ENCODE measurements at places on chromosomes 4 and X.
A peak's percentile ranks its signal among the peaks of the same experiment; 100 is the strongest.

- no peak for DNase-seq
Measured at GRCh38 chr4:37224854-37225253, 19.7 kb upstream of the NWD2 start.

DNA sequence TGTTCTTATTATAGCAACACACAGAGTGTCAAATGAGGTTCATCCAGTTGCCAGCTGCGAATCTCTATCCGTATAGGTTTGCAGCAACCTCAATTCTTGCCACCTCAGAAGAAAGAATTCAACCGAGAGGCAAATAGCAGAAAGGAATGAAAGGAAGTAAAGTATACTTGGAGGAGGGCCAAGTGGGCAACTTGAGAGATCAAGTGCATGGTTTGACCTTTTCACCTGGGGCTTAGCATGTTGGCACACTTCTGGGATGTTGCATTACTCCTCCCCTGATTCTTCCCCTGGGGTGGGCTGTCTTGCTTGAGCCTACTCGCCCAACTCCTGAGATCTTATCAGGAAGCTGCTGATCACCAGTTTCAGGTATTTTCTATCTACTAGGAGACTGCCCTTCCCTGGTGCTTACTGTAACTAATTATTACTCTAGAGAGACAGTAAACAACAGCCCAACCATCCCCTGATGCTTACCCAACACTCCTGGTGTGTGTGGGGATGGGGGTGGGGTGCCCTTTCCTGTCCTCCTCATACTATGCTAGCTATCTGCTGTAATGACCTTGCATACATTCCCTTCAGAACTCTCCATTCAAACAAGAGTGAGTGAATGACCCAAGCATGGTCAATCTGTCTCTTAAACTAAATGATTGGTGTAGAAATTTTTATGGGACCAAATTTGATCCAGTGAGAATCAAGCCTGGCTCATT is 7.3 kb upstream of the TMEM33 start:
- DNase-seq: no peak

DNA sequence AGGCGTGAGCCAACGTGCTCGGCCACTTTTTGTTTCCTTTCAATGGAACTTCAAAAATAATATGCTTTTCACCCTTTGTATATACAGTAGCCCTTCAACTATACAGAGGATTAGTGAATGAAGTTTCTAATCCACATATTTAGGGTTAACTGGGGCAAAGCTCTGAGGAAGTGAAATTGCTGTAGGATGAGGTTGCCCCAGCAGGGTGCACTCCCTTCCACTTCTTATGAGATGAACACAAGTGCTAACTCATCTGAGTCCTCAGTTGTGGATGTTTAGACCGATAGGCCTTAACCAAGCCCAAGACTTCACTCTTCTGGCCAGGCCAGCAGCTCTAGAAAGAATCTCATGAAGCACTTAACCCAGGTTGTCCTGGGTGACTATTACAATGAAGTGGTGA is 29.1 kb upstream of the CT55 start:
- no peak for DNase-seq

GRCh38 chrX:37684973-37685372 is 618 bp upstream of the XK start:
- no peak for DNase-seq

DNA sequence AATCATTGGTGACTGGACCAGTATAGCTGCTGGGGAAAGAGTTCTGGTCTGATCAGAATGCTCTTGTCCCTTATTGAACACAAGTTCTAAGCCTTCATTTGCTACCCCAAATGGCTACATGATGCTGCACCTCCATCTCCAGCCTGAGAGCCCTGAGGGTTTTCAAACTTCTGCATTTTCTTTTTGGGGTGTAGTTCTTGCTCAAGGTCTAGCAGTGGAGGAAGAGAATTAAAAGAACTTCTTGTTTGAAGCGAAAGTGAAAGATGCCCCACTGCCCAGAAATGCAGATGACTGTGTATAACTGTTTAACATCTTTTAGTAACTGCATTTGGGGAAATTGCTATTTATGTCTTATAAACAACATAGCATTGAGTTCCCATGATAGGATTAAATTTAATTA is 38.5 kb downstream of the LAMTOR3 start:
- no peak for DNase-seq

DNA sequence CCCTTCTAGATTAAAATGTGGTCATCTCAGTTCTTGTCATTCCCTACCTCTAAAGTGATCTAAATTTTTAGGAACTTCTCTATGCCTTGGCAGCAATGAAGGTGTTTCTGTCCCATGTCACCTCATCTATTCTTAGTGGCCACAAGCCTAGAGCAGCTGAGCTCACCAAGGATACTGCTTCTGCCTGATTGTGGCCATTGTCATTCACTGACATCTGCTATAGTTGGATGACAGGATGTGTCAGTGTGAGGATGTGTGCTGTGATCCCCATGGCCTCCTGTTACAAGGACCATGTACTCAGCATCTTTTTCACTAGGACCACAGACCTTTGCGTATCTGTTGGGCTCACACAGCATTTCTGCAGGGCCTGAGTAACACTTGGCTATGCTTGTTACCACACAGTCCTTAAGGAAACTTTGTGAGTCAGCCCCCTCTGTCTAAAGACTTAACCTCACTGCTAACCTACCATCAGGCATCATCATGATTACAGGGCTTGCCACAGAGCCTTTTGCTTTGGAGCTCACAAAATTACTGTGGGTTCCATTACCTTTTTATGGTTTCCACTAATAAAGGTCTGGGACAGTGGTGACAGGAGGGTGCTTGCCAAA is 421.0 kb downstream of the ADAM29 start:
- DNase-seq: no peak

DNA sequence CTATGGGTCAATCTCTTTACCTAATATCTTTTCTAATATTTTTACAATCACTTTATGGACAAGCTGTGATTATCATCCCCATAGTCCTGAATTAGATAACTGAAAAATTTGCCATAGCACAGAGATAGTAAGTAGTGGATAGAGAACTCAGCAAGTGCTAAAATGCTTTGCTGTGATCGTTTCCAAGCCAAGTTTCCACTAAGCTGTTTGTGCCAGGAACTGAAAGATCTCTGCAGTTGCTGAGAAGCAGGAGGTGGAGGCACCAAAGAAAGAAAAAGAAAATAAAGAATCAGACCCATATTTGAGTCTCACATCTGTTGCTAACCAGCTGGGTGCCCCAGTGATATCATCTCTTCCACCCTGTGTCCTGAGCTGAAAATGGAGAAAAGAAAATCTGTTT is 605.6 kb upstream of the BOD1L1 start:
- DNase-seq: no peak

DNA sequence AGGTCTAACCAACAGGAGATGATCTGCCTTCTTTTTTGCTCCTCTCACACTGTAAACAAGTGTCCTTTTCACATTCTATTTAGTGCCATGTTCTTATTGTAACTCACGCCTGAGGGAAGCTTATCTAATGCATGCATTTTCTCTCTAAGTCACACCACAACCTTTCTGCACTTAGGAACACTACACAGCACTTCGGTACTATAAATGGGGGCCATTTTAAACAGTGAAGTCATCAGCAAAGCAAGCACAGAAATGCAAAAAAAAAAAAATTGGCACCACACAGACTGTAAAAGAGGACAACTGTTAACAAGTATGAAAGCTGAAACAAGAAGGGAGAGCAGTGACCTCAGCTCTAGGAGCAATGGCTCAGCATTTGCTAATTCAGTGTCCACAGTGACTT is 45.2 kb downstream of the PRSS12 start:
- DNase-seq: no peak

DNA sequence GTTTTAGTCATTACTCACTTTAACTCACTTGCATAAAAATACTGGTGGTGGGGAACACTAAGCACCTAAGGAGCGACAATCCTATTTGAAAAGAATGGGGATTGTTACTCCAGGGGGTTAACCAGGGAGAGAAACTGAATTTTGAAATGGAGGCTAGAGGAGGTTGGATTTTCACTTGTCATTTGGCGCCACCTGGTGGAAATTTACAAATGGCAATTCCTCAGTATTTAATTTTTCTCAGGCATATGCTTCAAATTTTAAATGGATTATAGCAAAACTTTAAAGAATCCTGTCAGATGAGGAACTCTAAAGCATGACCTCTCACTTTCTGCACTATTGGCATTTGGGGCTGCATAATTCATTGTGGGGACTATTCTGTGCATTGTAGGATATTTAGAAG is 2.7 kb upstream of the GEMIN8 start:
- peak; percentile 64 for DNase-seq

DNA sequence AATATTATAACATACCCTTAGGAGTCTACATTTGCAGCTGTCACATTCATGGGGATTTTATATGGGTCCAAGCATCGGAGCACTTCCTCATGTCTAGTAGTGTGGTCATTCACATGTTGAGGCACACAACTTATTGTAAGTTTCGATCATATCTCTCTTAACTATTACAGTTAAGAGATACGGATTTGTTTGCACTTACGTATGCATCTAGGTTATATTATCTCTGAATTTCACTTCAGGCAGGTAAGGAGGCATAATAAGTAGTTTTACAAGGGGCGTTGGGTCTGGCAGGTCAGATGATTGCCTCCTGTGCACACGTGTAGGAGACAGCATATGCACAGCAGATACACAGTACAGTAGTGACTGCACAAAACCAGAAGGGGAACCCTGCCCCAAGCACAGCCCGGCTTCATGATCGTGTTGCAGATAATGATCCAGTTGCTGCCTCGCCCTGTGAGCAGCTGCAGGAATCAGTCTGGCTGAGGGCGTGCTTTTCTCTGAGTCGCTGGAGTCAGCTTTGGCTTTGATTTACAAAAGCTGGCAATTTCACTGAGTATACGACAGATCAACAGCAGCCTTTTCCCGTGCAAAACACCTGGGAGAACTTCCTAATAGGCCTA is 302.9 kb upstream of the GATB start:
- DNase-seq: no peak

GRCh38 chrX:40938423-40938822 is 146.8 kb upstream of the USP9X start:
- peak; percentile 9 for DNase-seq

- no peak for DNase-seq
Measured at GRCh38 chr4:1547856-1548826, 136.0 kb downstream of the FAM53A start.

DNA sequence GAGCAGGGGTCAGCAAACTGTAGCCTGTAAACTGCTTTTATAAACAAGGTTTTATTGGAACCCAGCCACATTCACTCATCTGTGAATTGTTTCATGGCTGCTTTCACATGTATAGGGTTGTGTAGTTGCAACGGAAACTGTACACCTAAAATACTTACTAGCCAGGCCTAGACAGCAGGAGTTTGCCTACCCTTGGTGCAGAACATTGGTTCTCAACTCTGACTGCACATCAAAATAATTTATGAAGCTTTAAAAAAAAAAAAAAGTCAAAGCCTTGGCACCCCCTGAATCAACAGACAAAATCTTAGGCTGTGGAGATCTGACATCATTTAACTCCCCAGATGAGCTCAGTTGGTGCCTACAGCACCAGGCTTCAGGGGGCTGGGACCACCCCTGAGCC is 27.8 kb downstream of the ADGRA3 start:
- no peak for DNase-seq

- DNase-seq: no peak
Measured at GRCh38 chrX:120797188-120797851, 78.3 kb downstream of the CT47B1 start.

DNA sequence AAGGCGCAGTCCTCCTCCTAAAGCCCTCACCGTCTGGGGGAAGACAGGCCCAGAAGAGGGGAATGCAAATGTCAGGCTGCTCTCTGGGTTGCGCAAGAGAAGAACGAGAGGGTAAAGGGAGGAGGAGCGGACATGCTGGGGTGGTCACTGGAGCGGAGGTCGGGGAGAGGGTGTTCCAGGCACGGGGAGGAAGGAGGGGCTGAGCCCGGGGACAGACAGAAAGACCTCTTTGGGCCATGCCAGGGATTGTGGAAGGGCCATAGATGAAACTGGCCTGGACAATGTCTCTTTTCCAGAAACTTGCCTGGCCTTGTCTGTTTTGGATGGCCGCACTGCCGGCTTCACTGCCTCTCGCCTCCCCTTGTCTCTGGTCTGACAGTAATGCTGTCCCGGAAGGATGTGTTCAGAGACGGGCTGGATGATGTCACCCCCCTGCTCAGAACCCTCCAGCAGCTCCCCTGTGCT is 121.0 kb downstream of the SORCS2 start:
- no peak for DNase-seq

- peak; percentile 5 for DNase-seq
Measured at GRCh38 chrX:105610411-105610810, 211.9 kb upstream of the NRK start.

- no peak for DNase-seq
Measured at GRCh38 chr4:126752702-126753101, 880.1 kb upstream of the INTU start.

GRCh38 chrX:44961817-44962607 is 89.0 kb downstream of the KDM6A start:
- no peak for DNase-seq

DNA sequence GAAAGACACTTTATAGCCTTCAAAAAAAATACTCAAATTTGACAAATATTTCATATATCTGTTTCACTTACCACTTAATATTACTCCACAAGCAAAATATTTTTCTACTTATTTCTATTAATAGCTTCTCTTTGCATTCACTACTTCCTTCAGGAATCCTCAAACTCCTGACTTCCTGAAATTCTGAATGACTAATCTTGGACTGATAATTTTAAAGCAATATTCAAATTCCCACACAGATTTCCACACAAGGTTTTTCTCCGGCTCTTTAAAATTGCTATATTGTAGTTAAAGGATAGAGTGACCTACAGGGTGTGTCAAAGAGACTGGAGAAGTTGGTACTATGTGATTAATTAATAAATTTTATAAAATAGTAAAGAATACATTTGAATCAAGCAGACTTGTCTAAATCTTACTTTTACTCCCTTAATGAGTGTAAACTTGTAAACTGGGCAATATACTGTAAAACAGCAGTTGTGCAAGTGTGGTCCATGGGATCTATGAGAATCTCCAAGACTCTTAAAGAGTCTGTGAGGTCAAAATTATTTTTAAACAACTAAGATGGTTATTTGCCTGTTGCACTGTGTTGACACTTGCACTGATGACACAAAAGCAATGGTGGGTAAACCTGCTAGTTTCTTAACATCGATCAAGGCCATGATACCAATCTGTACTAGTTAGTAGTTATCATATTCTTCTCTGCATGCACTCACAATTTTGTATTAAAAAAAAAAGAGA is 44.5 kb downstream of the ANKRD17 start:
- no peak for DNase-seq

DNA sequence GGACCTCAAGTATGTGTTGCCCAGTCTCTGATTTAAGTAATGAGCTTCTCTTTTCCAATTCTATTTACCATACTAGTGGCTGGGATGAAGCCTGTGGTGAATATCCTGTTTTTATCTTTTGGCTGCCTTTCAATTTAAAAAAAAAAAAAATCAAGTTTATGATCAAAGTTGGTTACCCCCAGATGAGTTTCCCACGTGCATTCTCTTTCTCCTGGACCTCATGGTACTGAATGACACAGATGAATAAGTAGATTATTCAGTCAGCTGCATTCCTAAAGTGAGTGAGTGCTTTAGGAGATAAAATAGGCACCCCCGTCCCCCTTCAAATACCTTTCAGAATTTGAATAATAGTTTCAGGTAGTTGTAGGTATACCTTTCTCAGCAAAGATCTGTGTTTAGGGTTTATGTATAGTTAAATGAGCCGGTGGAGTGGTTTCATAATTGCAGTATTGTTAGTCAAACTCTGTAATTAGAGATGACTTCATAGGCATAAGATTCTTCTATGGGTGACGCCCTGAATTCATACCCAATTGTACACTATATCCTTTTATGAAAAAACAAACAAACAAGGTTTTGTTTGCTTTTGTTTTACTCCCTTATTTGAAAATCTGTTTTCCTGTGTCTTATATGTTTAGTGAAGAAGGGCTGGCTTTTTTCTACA is 41.9 kb downstream of the PLS3 start:
- DNase-seq: no peak

- peak; percentile 74 for DNase-seq
Measured at GRCh38 chr4:109998867-109999584, 86.3 kb downstream of the EGF start.

- DNase-seq: no peak
Measured at GRCh38 chr4:183940864-183941263, 35.8 kb downstream of the STOX2 start.
